ENCODE measurements at places on chromosomes 1 and 21. TPM values are rescaled to one million over a fixed set of nuclear protein-coding genes. Genes with fewer than 3 reads are reported as not detected.
A peak's percentile ranks its signal among the peaks of the same experiment; 100 is the strongest.

- peak; percentile 47 for DNase-seq
Observed at GRCh38 chr21:25039461-25040380, 567.6 kb downstream of the MRPL39 start.

DNA sequence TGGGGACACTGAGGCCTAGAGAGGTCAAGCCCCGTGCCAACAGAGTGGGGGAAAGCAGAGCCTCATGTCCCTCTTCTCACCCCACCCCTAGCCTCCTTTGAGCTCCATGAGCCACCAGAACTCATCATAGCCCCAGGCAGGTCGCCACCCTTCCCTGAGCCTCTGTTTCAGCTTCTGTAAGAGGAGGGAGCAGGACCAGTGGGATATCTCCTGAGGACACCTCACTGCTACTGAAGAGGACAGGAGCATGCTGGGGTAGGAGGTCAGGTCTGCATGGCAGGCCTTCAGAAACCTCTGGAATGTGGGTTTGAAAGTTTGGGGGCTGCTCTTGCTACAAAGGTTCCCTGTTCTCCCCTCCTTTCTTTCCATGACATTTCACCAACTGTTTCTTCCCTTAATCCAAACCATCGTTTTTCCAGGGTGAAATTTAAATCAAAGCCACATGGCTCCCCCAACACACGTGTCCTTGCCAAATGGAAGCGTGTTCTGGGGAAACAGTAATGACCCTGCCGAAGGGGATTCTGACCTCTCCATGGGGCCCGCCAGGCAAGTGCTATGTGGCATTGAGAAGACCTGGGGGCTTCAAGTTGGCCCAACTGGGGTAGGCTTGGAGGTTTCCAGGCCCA, 88.1 kb upstream of the RUNX3 start:
- no peak for DNase-seq

DNA sequence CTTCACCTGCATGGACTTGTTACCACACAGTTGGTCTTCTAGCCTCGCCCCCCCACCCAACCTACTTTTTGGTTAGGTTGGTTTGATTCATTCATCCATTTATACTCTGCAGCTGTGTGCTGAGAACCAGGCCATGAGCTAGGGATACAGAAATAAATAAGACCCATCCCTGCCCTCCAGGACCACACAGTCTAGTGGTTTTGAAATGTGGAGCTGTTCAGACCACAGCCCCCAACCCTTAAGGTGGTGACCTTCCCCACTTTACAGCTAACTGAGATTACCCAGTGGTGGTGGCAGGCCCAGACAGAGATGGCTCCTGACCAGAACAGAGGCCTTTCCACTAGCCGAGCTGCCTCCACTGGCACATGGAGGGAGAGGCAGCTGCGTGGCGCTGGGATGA, 37.0 kb downstream of the LRRN2 start:
- no peak for DNase-seq

DNA sequence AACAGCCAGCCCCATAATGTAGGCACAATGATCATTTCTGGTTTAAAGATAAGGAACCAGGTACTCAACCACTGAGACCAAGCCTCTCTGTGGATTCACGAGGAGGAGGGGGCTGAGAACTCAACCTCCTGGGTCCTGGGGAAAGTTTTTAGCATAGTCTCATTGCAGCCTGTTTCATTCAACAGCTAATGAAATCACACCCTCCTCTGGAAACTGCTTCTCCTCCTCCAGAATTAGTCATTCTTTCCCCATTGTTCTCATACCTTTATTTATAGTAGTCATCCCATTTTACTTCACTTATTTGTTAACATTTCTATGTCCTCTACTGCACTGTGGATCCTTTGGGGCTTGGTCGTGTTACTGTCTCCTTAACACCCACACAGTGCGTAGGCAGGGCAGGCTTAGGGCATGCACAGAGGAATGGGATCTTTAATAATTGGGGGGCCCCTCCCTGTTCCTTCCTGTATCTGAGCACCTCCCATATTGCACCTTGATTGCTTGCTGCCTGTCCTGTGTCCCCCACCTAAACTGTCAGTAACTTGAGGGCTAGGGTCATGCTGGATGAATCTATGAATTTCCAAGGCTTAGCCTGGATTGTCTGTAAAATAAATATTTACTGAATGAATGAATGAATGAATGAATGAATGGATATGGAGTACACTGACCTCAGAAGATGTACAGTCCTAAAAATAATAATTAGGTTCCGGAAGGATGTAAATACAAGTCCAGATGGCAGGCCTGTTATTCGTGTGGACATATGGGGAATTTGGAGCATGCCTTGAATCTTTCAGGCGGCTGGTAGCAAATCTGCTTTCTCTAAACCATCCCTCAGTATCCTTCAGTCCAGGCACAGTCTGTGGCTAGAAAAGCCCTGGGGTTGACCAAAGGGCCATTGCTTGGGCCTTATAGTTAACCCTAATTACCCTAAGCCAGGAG, 153.8 kb upstream of the HMGB4 start:
- no peak for DNase-seq

The GRIK3 gene
- not detected for total RNA-seq

The SAMSN1 gene
- not detected for total RNA-seq

The CLDN17 gene
- not detected for total RNA-seq

Measured in PC-3 (cell line).